NCI-H1930 (cell line): ENCODE measurements at places on chromosomes 4 and X.
A peak's percentile ranks its signal among the peaks of the same experiment; 100 is the strongest.

DNA sequence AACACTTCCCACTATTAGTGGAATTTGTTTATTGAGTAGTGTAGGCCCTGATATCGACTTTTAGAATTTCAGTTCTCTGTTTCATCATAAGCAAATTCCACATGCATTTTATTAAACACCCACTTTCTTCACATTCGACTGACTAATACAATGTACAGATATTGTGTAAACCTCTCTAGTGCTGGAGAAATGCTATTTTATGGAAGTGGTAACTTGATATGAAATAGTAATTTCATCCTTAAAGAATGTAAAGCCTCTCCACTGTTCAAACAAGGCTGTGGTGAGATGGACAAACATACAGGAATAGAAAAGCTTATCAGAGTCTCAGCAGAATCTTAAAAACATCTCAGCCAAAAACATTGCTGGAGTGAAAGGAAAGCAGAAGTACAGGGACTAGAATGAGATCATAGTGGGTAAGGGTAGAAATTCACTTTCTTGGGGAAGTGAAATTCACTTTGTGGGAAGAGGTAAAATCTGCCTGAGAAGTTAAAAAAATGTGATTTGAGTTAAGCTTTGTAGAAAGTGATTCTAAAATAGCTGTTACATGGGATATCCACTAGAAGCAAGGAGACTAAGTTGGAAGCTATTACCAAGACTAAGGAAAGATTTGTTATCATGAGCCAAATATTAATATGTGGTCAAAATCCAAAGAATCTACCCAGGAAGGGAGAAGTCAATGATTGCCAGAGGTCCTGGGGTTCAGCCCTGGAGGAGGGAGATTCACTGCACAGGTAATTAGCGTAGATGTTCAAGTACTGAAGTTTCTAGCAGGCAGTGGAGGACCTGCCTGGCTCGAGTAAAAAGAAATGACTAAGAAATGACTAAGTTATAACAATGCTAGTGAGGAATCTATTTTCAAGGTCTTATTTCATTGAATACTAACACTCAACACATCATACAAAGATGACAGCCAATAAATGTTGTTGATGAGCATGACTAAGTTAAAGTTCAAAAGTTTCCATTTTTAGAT lies 398.3 kb upstream of the FAM47C start:
- DNase-seq: no peak

GRCh38 chrX:131812847-131813825 lies 210.0 kb upstream of the STK26 start:
- no peak for DNase-seq

- DNase-seq: no peak
Measured at GRCh38 chrX:68934421-68934820, 105.6 kb downstream of the EFNB1 start.

GRCh38 chrX:22193851-22194659 lies 78.7 kb upstream of the CBLL2 start:
- no peak for DNase-seq

- DNase-seq: no peak
Measured at GRCh38 chr4:55079451-55080173, 45.8 kb downstream of the KDR start.

GRCh38 chr4:7761720-7762119 lies 177.9 kb downstream of the AFAP1 start:
- DNase-seq: no peak

DNA sequence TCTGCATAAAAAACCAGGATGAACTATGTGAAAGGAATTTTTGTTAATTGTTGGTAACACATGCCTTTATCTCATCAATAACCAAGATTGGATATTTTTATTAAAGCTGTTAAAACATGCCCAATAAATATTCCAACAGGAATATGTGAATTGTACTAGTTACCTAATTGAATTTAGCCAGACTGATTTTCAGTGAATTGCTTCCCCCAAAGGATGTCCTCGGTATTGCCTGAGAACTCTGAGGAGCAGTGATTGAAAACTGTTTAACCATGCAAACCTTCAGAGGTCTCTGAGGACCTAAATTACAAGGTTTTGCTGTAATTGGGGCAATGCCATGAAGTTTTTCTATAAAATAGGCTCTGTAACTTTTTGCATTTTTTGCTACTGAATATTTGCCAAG lies 66.6 kb downstream of the BLTP1 start:
- DNase-seq: no peak

GRCh38 chrX:123350226-123350625 lies 166.1 kb downstream of the GRIA3 start:
- DNase-seq: no peak

GRCh38 chr4:76702440-76703122 lies 195.4 kb downstream of the SOWAHB start:
- DNase-seq: no peak

DNA sequence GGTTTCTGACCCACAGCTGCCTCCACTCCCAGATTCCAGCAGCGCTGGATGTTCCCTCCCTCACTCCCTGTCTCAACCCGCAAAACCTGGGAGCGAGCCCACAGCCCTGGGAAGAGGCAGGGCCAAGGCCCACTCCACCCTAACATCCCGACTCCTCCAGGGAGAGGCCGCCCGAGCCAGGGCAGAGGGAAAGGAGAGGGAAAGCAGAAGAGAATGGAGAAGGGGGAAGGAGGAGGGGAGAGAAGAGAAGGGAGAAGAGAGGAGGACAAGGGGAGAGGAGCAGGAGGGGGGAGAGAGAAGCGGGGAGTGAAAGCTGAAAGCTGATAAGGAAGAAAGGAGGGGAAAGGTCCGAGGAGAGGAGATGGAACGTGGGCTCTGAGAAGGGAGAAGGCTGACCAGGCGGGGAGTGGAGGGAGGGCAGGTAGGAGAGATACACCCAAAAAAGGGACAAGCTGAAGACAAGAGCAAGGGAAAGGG lies 120.2 kb upstream of the PJA1 start:
- no peak for DNase-seq

DNA sequence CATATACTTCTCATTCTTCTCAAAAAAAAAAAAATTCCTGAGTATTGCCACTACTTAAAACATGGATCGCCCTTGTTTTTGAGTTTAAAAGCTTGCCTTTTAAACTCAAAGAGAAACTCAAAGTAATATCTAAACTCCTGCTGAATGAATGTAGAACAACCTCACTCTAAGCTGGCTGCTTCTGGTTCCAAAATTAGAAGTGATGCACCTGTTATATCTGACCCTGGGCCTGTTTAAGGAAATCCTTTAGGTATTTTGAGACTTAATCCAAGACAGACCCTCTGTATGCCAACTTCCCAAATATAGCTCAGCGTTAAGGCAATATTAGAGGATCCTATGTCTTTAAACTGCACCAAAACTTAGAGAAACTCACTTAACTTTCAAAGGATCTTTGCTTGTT lies 1.8 kb upstream of the OTUD4 start:
- DNase-seq: no peak

- DNase-seq: no peak
Measured at GRCh38 chr4:142156256-142156655, 519.9 kb downstream of the IL15 start.

GRCh38 chr4:8602686-8603430 lies 10.3 kb downstream of the CPZ start:
- no peak for DNase-seq

DNA sequence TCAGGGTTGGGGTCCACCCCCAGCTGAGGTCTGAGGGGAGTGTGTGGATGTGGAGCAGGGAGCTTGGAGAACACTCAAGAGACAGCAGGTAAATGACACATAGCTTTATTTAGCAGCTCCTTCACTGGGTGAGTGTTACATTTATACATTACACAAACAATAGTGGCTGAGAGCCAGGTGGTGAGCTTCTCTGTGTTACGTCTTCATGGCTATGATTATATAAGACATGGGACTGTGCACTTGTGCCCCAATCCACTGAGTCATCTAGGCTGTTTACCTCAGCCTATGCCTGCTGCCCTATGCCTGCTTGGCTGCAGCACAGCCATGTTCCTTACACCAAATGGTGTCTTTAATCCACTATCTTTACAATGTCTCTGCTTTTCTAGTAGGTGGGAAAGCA lies 459.6 kb downstream of the AFF2 start:
- DNase-seq: no peak

- DNase-seq: no peak
Measured at GRCh38 chr4:616091-616490, 9.3 kb upstream of the PDE6B start.

GRCh38 chrX:109390556-109390955 lies 91.3 kb downstream of the GUCY2F start:
- DNase-seq: no peak

- no peak for DNase-seq
Measured at GRCh38 chr4:167282171-167282864, 48.0 kb upstream of the SPOCK3 start.

DNA sequence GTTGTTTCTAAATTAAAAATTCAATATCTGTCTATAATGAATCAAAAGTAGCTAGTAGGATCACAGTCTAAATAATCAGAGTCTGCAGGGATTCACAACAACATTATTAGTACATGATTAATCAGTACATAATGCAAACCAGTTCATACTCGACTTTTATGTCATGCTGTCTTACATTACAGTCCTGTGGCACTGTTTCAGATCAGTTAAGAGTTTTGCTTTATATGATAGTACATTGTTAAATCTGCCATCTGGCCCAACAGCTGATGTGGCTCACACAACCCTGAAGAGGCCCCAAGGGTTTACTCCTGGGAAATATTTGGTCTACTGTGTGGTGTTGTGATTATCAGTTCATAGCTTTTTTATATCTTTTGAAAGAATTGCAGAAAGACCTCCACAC lies 247.1 kb upstream of the ETNPPL start:
- no peak for DNase-seq

DNA sequence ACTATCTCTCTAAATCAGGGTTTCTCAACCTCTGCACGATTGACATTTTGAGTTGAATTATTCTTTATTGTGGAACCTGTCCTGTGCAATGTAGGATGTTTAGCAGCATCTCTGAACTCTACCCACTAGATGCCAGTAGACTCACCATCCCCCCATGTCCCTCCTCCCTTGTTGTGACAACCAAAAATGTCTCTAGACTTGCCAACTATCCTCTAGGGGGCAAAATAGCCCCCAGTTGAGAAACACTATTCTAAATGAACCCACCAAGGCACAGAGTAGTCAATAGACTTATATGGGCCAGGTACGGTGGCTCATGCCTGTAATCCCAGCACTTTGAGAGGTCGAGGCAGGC lies 49.1 kb upstream of the GAB1 start:
- no peak for DNase-seq

GRCh38 chr4:170656506-170656905 lies 566.8 kb upstream of the AADAT start:
- no peak for DNase-seq

DNA sequence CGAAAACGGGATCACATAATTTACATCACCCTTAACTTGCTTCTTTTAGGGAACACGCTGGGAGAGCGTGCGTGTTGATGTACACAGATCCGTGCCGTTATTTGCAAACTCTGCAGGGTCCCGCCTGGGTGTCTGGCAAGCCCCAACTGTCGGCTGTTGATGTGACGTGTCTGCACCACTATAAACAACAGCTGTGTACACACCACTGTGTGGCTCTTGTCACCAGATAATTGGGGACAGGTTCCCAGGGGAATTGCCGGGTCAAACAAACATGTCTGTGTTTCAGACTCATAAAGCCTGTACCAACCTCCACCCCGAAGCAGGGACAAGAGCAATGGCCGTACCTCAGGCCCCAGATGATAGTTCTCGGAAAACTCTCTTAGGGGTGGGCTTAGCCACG lies 105.0 kb upstream of the AFAP1 start:
- peak; percentile 99 for DNase-seq

DNA sequence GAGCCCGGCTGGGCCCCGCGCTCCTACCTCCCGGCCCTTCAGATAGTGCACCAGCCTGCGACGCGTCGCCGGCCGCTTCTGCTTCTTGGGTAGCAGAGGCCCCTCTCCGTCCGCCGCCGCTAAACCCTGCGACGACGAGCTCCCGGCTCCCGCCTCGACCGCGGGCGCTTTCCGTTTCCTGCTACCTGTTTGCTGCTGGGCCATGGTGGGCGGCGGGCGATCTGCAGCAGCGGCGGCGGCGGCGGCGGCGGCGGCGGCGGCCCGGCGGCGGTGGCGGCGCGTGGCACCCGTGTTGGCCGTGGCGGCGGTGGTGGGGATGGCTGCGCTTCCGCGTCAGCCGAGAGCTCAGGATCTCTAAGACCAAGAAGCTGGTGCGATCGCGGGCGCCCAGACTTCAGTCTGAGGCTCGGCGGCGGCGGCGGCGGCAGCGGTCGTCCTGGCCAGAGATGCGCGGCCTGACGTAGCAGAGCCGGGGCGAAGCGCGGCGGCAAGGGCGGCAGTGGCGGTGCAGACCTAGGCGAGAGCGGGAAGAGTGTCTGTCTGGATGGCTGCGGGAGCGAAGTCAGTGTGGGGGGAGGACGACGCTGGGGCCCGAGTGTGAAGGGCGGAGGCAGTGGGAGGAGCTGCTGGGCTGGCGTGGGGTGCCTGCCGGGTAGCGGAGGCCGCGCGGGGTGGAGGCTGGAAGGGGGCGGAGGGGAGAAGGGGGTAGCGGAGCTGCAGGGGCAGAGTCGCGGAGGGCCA lies at the start of gene DCAF12L2:
TSS of gene DCAF12L2 (minus strand) at position 569 of the 741 bp plus-strand sequence. CDS start at position 204, 365 bp downstream.
- no peak for DNase-seq

- DNase-seq: no peak
Measured at GRCh38 chr4:158484173-158484885, 37.4 kb upstream of the RXFP1 start.

DNA sequence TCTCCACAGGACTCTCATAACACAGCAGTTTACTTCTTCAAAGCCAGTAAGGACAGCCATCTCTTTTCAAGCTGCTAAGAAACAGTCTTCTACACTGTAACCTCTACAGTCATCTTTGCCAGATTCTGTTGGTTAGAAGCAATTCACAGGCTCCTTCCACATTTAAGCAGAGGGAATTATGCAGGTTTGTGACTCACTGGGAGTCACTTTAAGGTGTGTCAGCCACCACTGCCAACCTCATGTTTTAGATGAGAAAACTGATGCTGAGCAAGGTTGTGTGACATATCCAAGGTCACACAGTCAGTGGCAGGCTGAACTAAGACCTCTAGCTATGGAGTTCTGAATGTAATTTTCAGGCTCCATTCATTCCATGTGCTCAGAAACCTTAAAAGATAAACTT lies 143.5 kb downstream of the QDPR start:
- no peak for DNase-seq

- no peak for DNase-seq
Measured at GRCh38 chr4:113756005-113756410, 5.5 kb downstream of the CAMK2D start.

GRCh38 chr4:151745481-151746231 lies 15.2 kb downstream of the GATB start:
- no peak for DNase-seq
